ENCODE measurements at places on chromosomes 5 and 9.

GRCh38 chr9:32587901-32588300 is 14.9 kb upstream of the NDUFB6 start:
- H3K36me3 ChIP-seq, result no peaks in the 10 kb centered on the region
- H3K27me3 ChIP-seq, result no peaks in the 10 kb centered on the region
- no peak overlapping the region for H3K27ac ChIP-seq
- H3K4me3 ChIP-seq, result no peak overlapping the region

- H3K4me1 ChIP-seq, result no peaks in the 10 kb centered on the region
- DNase-seq, result no peak
- no peak overlapping the region for H3K4me3 ChIP-seq
- peaks cover 7% of the 10 kb centered on the region for H3K27me3 ChIP-seq
- no peaks in the 10 kb centered on the region for H3K36me3 ChIP-seq
Measured at GRCh38 chr5:77642738-77643653, 4.5 kb upstream of the OTP start.

GRCh38 chr5:67246546-67247268 is 50.1 kb upstream of the CD180 start:
- no peaks in the 10 kb centered on the region for H3K27me3 ChIP-seq
- H3K36me3 ChIP-seq, result no peaks in the 10 kb centered on the region
- H3K4me1 ChIP-seq, result peaks cover 13% of the 10 kb centered on the region

- no peak overlapping the region for H3K4me3 ChIP-seq
- H3K27me3 ChIP-seq, result peaks cover 7% of the 10 kb centered on the region
- H3K27ac ChIP-seq, result no peak overlapping the region
- no peaks in the 10 kb centered on the region for H3K36me3 ChIP-seq
- DNase-seq, result no peak
Measured at GRCh38 chr5:68419637-68420452, 204.3 kb downstream of the PIK3R1 start.

GRCh38 chr5:58648846-58649245 is 66.0 kb downstream of the RAB3C start:
- H3K36me3 ChIP-seq, result no peaks in the 10 kb centered on the region
- H3K27me3 ChIP-seq, result no peaks in the 10 kb centered on the region
- DNase-seq, result no peak
- H3K4me3 ChIP-seq, result no peak overlapping the region
- H3K4me1 ChIP-seq, result no peaks in the 10 kb centered on the region
- H3K27ac ChIP-seq, result no peak overlapping the region

DNA sequence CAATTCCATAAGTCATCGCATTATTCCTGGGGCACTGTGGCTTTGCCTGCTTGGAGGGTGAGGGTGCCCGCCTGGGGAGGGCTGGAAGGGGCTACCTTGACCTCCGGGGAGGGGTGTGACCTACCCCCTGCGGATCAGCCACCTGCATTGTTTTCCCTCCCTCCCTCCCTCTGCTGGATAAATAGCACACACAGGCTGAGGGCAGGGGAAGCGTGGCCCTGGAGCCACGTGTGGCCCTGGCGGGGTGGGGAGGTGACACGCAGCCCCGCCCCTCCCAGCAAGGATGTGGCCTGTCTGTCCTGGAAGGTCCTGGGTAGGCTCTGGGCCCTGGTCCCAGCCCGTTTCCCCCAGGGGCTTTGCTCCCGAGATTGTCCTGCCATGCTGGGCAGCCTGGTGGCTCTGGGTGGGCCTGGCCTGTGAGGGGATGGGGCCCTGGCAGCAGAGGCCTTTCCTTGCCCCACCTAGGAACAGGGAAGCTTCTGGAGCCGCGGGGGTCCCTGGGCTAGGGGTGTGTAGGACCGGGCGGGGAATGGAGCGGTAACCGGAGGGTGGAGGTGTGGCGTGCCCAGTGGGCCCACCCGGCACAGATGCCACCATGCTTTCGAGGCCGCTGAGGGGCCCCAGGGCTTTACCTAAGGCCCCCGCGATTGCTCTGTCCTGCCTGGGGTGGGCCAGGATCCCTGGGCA is 33.4 kb downstream of the RXRA start:
- H3K36me3 ChIP-seq, result no peaks in the 10 kb centered on the region
- DNase-seq, result no peak
- H3K27me3 ChIP-seq, result no peaks in the 10 kb centered on the region
- H3K4me1 ChIP-seq, result peaks cover 71% of the 10 kb centered on the region
- no peak overlapping the region for H3K4me3 ChIP-seq

DNA sequence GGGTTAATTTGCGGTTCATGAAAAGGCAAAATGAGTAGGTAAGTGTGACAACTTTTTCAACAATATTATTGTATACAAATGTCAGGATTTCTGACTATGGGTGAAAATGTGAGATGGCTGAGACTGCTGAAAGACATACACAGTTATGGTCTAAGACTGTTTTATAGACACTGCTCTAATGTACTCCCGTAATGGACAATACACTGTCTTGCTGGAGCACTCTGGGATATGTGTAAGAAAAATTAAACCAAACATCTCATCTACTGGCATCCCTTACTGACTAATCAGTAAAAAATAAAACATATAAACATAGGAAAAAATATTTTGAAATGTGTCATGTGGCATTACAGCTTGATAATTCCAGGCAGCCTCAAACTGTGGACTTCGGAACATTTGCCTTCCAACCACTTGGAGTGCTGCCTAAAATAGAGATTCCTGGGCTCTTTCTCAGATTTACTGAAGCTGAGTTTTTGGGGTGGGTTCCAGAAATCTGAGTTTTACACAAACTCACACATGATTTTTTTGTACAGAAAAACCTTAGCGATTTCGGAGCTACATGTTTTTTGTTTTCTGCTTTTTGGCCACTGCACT is 233.9 kb upstream of the TBCA start:
- no peaks in the 10 kb centered on the region for H3K27me3 ChIP-seq
- no peak overlapping the region for H3K27ac ChIP-seq
- peaks cover 17% of the 10 kb centered on the region for H3K4me1 ChIP-seq
- no peaks in the 10 kb centered on the region for H3K36me3 ChIP-seq
- DNase-seq, result no peak

DNA sequence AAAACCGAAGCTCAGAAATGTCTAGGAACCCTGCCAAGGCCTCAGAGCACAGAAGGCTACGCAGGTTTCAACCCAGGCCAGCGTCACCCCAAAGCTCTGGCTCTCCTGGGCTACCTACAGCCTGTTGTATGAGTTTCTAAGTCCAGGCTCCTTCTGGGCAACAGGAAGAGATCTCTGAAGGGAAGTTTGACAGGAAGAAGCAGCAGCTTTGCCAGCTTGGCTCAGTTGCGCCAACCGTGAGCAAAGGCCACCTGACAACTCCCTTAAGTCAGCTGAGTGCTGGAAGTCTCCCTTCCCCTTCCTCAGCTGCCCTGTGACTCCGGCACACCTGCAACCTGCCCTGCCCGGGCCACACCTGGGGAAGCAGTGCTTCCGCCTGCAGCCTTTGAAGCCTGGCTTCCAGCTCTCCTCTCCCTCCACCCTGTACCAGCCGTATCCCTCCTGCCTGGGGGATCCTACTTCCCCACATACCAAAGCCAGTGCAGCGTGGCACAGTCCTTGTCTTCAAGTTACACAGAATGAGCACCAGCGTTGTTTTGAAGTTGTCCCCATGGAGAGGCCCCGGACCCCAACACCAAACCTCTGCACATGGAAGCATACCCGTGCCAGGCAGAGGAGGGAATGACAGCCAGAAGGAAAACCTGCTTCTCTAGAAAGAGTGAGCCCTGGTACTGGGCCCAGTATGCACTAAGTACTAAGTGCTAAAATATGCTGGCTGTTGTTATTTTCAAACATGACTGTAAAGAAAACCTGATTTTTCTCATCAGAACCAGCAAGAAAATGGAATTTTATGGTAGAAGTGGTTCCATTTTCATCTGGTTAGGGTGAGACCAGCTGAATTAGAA is 36.5 kb downstream of the SHB start:
- peaks cover 99% of the 10 kb centered on the region for H3K4me1 ChIP-seq
- peaks cover 10% of the 10 kb centered on the region for H3K36me3 ChIP-seq
- no peaks in the 10 kb centered on the region for H3K27me3 ChIP-seq
- no peak for DNase-seq
- H3K4me3 ChIP-seq, result no peak overlapping the region

DNA sequence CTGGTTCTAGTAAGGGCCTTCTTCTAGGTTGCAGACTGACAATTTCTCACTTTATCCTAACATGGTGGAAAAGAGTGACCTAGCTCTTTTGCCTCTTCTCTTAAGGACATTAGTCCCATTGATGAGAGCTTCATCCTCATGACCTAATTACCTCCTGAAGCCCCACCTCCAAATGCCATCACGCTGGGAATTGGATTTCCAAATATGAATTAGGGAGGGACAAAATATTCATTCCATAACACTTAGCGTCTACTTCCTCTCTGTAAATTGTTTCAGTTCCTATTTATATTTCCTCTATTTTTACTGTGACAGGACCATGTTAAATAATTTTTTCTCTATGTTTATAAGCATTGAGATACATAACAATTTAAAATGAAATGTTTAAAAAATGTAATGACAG is 408.8 kb downstream of the CDH10 start:
- no peaks in the 10 kb centered on the region for H3K27me3 ChIP-seq
- H3K4me3 ChIP-seq, result no peak overlapping the region
- no peaks in the 10 kb centered on the region for H3K36me3 ChIP-seq
- DNase-seq, result no peak
- peaks cover 6% of the 10 kb centered on the region for H3K4me1 ChIP-seq

- no peak overlapping the region for H3K4me3 ChIP-seq
- H3K27ac ChIP-seq, result no peak overlapping the region
- no peaks in the 10 kb centered on the region for H3K4me1 ChIP-seq
- peaks cover 4% of the 10 kb centered on the region for H3K27me3 ChIP-seq
- no peak for DNase-seq
Measured at GRCh38 chr5:133696782-133697507, 84.6 kb upstream of the FSTL4 start.

- H3K27me3 ChIP-seq, result peaks cover 54% of the 10 kb centered on the region
- H3K36me3 ChIP-seq, result no peaks in the 10 kb centered on the region
- no peak overlapping the region for H3K4me3 ChIP-seq
- no peak overlapping the region for H3K27ac ChIP-seq
- H3K4me1 ChIP-seq, result no peaks in the 10 kb centered on the region
- DNase-seq, result no peak
Measured at GRCh38 chr5:174733091-174733690, 8.8 kb downstream of the MSX2 start.

DNA sequence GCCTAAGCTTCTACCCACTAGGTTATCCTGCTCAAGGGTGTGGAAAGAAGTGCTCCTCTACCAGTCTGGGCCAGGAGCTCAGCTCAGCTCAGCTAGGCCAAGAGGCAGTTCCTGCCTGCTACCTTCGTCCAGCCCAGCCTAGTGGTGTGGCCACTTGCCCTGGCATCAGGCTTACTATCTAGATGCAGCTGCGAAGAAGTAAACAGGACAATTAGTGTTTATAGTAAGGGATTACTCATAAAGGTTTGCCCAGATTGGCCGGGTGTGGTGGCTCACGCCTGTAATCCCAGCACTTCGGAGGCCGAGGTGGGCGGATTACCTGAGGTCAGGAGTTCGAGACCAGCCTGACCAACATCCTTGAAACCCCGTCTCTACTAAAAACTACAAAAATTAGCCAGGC is 12.8 kb upstream of the SPATA24 start:
- peaks cover 39% of the 10 kb centered on the region for H3K4me1 ChIP-seq
- DNase-seq, result no peak
- no peaks in the 10 kb centered on the region for H3K36me3 ChIP-seq

- no peaks in the 10 kb centered on the region for H3K27me3 ChIP-seq
- no peak overlapping the region for H3K27ac ChIP-seq
- no peak overlapping the region for H3K4me3 ChIP-seq
- no peak for DNase-seq
- H3K4me1 ChIP-seq, result no peaks in the 10 kb centered on the region
- H3K36me3 ChIP-seq, result peaks cover 80% of the 10 kb centered on the region
Measured at GRCh38 chr9:133049043-133049442, 12.7 kb upstream of the CEL start.

DNA sequence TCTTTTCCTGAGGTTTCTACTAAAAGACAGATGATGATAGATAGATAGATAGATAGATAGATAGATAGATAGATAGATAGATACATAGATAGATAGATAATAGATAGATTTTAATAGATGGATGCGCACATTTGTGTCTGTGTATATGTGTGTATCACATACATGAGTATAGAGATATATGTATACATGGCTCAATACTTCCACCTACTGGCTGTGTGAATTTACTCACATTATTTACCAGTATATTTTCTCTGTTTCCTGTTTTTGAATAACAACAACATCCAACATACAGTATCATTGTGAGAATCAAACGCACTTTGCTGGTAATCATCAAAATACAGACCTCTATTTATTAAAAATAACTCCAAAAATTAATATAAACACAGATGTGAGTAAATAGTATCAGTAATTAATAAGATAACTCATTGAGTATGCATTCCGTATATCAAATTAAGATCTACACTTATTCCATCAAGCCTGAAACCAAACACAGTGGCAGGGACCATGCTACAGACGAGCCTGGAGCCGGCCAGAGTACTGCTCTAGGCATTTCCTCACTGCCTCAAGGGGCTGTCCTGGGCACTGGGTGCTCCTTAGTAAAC is 338.0 kb downstream of the SEMA5A start:
- peak; percentile 34 for DNase-seq
- H3K36me3 ChIP-seq, result no peaks in the 10 kb centered on the region
- no peak overlapping the region for H3K4me3 ChIP-seq
- no peaks in the 10 kb centered on the region for H3K4me1 ChIP-seq

DNA sequence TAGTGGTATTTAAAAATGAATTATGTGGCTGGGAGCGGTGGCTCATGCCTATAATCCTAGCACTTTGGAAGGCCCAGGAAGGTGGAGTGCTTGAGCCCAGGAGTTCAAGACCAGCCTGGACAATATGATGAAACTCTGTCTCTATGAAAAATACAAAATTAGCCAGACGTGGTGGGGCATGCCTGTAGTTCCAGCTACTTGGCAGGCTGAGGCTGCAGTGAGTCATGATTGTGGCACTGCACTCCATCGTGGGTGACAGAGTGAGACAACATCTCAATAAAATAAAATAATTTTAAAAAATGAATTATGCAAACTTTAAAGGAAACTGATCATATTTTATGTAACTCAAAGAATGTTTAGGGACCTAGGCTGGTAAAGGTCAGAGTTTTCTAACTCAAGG is 310.8 kb upstream of the DMRT1 start:
- H3K27ac ChIP-seq, result no peak overlapping the region
- H3K4me1 ChIP-seq, result no peaks in the 10 kb centered on the region
- no peaks in the 10 kb centered on the region for H3K27me3 ChIP-seq
- H3K36me3 ChIP-seq, result no peaks in the 10 kb centered on the region

GRCh38 chr9:69981686-69982445 is 61.8 kb upstream of the MAMDC2 start:
- no peak overlapping the region for H3K27ac ChIP-seq
- H3K36me3 ChIP-seq, result no peaks in the 10 kb centered on the region
- no peak for DNase-seq
- no peak overlapping the region for H3K4me3 ChIP-seq
- H3K4me1 ChIP-seq, result no peaks in the 10 kb centered on the region
- no peaks in the 10 kb centered on the region for H3K27me3 ChIP-seq

Measured in HepG2 (cell line).